ENCODE measurements at places on chromosomes 6 and 20.

- no peak for DNase-seq
Measured at GRCh38 chr6:148892247-148892646, 145.4 kb downstream of the UST start.

DNA sequence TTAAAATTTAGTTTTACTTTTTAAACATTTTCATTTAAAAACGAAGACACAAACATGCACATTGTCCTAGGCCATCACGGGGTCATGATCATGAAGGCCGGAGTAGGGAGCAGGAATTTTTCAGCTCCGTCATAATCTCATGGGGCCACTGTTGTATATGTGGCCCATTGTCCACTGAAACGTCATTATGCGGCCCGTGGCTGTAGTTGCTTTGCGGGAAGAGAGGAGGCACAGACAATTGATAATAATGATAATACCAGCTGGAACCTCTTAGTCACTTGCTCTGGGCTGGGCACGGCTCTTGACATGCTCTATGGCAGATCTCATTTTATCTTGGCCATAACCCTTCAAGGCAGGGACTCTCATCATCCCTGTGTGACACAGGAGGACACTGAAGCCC is 56.5 kb upstream of the FNDC1 start:
- no peak for DNase-seq

DNA sequence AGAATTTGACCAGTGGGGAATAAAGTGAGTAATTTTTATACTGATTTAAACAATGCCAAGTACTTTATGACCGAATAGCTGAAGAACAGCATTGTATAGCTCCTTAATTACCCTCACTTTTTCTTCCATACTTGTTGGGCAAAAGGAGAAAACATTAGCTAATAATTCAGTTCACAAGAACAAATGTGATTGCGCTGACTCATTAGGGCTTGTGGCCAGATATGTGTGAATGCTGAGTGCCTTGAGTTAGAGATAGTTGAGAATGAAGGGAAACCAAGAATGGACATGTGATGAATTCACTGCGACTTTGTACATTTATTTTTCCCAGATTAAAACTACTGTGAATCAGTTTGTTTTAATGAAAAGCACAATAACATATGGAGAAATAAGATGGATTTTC is 669.4 kb downstream of the TFAP2A start:
- DNase-seq = no peak

- no peak for DNase-seq
Measured at GRCh38 chr6:34723203-34723602, 26.6 kb upstream of the ILRUN start.

DNA sequence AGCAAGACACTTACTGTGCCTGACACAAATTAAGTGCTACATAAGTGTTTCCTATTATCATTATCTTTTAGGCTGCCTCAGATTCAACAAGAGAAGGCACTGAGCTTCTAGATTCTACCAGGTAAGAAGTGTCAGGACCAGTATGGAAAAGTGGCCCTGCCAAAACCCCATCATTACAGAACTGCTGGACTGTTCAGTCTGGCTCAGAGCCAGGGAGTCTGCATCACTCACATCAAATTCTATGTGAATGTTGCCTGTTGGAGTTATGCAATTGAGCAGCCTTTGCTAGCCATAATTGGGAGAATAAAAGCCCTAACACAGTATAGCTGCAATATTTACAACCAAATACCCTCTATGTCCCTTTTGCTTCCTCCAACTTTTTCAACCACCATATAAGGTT is 70.9 kb downstream of the ATG5 start:
- DNase-seq = no peak

DNA sequence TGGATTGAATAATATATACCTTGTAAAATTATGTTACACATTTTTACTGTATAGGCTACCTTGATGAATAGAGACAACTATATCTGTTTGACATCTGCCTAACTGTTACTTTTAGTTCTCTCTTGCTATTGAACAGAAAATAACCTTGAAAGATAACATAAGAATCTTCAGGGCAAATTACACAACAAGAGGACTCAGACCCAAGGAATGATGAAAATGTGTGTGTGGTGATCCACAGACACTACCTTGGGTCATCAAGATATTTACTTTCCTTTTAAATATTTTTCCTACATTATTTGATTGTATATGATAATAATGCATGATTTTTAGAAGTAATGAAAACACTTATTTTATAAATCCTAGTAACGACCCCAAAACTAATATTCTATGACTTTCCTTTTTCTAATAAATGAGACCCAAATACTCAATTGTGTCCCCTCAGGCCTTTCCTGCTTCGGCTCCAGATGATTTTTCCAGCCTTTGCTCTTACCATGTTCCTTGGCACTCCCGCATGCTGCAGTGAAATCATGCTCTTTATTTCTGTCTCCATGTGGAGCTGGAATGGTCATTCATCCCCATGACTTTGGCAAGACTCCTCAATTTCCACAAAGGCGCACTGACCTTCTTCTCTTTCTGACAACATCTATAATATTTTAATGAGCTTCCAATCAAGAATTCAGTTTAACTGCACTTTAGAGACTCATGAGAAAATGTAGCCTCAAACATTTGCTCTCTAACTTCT is 187.6 kb downstream of the EPM2A start:
- DNase-seq = no peak

GRCh38 chr6:144346719-144347447 is 61.7 kb downstream of the UTRN start:
- no peak for DNase-seq

GRCh38 chr6:43396408-43397149 is 27.1 kb upstream of the ZNF318 start:
- DNase-seq = no peak

- no peak for DNase-seq
Measured at GRCh38 chr6:6920114-6920986, 187.4 kb upstream of the RREB1 start.

DNA sequence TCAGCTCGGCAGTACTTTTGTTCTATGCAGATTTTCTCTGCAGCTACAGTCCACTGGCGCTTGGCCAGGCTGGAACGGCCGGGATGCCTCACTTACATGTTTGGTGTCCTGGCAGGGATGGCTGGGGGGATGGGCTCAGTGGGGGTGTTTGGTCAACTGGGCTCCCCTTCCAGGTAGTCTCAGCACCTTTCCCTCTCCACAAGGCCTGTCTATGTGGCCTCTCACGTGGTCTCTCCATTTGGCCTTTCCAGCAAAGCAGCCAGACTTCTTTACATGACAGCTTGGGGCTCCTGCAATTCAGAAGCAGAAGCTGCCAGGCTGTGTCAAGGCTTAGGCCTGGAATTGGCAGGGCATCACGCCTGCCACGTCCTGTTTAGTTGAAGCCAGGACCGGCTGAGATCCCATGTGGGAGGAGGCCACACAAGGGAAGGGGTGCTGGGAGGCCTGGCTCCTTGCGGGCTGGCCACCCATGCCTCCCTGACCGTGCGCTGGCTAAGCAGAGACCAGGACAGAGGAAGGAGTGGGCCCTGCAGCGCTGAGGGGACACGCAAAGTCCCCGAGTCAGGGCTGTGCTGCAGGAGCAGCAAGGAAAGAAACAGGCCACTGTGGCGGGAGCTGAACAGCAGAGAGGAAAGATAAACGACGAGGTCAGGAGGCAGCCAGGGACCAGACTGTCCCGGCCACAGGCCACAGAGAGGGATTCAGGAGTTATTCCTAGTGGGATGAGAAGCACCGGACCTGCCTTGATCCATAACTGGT is 38.9 kb downstream of the MGME1 start:
- no peak for DNase-seq

GRCh38 chr6:132865364-132865763 is 51.0 kb downstream of the RPS12 start:
- no peak for DNase-seq

GRCh38 chr6:96888745-96889144 is 8.9 kb downstream of the NDUFAF4 start:
- no peak for DNase-seq

DNA sequence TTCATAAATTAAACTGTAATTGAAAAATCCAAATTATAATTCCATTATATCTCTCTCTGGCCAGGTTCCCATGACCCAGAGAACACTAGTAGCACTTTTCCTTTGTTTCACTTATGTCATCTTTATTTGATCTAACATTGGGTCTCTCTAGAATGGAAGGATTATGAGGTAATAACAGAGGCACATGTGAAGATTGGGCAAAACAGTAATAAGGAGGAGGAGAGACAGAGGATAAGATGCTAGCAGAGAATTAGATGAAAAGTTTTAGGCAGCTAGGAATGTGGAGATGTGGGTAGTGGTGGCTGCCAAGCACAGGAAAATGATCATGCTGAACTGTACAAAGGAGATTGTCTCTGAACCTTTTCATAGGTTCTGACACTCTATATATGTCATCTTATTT is 3.3 kb downstream of the TAB2 start:
- DNase-seq = no peak

DNA sequence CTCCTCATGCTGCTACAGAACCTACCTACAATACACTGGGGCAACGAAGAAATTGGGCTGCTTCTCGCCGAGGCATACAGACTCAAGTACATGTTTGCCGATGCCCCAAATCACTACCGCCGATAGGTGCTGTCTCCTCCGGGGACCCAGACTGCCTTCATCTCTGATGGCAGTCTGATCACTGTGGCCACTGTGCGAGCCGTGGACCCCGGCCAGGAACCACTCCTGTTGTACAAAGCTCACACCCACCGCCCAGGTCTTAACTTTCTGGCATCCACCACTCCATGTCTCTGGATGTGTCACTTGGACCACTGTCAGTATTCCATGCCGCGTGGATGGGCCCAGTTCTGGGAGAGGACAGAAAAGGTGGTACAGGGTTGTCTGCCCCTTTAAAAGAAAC is 22.7 kb upstream of the RNF8 start:
- no peak for DNase-seq

DNA sequence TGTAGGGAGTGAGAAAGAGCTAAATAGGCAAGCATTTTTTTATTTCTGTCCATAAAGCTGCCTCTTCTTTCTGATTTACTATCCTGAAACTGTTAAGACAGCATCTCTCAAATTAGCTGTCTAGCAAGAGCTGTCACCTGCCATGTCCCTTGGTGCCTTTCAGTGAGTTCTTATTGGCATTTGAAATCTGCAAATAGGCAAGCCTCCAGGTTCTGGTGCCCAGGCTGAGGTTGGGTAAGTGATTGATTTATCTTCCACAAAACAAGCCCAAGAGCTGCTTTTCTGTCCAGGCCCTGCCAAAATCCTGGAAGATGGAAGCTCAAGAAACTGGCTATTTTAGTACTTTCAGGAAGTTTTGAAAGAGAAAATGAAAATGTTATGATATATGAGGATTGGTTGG is 22.4 kb downstream of the MANEA start:
- DNase-seq = no peak

- DNase-seq = no peak
Measured at GRCh38 chr6:33008944-33009861, at the start of gene HLA-DOA. TSS of gene HLA-DOA (minus strand) at chr6:33009591.

- peak; percentile 86 for DNase-seq
Measured at GRCh38 chr6:142845624-142846458, 99.1 kb downstream of the HIVEP2 start.

DNA sequence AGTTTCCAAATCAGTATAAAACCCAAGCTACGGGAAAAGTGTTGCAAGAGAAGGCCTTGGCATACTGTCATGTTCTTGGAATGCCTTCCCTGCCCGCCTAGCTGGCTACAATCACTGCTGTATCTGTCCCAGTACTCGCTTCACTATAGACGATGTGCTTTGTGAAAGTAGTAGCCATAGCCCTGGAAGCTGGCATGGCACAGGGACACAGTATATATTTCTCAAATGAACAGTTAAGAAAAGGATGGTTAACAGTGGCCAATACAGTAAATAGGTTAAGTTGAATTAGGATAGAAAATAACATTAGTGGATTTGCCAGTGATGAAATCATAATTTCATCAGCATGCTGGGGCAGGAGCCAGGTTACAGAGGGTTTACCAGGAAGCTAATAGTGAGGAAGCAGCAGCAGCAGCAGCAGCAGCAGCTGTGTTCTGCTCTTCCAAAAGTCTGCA is 499.3 kb downstream of the CDKAL1 start:
- no peak for DNase-seq
